ENCODE measurements at places on chromosomes 7 and 10.

DNA sequence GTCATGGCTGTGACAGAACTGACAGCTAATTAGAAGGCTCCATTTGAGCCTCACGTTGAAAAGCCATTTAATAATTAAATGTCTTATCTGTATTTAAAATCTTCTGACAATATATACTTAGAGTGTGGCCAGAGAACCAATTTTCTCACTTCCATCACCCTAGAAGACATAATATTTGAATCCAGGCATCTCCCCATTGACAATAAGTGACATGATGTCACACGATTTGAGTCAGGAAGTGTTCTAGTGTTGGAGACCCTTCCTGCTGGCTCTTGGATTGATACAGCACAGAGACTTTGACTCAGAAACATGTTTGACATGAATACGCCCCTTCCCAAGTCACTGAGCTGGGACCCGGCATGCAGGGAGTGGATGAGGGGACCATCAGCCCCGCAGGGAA lies 85.9 kb downstream of the SLIT1 start:
- DNase-seq = no peak

DNA sequence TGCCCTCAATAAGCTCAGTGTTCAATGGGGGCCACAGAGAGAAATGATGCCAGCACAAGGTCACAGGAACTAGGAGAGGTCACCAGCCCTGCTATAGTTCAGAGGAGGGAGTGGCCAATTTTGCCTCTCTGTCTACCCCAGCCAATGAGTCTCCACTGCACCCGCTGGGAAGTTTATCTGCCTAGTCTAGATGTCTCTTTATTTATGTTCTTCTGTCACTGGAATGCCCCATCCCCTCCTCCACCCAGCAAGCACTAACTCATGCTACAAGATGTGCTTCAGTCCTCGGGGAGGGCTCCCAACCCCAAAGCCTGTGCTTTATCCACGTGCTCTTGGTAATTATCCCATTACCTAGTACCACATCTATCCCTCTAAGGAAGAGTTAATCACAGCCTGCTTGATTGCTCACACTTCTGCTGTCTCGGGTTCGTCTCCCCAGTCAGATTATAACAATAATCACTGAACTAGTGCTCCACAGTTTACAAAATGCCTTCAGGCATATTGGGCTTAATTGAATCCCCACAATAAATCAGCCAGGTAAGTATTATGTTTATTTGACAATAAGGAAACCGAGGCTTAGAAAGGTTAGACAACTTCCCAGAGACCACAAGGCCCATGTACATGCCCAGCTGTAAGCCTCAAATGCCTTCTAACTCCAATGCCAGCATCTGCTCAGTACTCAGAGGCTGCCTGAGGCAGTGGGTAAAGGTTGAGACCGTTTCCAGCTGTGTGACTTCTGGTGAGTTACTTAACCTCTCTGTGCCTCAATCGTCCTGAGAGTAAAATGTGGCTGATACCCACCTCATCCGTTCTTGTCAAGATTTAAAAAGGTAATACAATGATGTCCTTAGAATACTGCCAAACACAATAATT lies 3.9 kb downstream of the HIP1 start:
- DNase-seq = no peak

GRCh38 chr10:117619223-117619622 lies 76.7 kb downstream of the EMX2 start:
- no peak for DNase-seq

DNA sequence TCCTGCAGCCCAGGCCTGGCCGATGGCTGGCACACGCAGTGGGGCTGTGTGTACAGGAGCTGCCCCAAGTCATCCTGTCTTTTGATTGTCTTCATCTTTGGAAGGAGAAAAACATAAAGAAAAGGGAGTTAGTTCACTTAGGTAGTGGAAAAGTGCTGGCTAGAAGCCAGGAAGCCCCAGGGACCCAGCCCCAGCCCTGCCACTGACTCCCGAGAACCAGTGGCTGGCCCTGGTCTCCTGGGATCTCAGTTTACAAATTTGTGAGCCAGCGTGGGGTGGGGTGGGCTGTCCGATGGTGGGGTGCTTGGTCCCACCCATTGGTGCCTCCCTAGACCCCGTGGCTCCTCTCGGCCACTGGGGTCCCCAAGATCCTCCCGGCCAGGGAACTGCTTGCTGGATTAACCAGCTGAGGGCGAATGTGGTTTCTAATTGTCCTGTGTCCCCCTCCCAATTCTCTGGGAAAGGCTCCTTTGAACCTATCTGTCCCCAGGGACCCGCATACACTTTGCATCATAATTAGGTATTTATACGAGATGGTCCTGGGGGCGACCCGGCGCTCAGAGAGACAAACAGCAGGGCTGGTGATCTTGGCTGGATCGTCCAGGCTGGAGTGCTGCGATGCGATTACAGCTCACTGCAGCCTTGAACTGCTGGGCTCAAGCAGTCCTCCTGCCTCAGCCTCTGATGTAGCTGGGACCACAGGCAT lies 16.3 kb upstream of the CHST12 start:
- no peak for DNase-seq

GRCh38 chr10:6399231-6399741 lies 180.8 kb downstream of the PRKCQ start:
- DNase-seq = no peak

GRCh38 chr7:45147858-45148652 lies 9.5 kb upstream of the RAMP3 start:
- no peak for DNase-seq

DNA sequence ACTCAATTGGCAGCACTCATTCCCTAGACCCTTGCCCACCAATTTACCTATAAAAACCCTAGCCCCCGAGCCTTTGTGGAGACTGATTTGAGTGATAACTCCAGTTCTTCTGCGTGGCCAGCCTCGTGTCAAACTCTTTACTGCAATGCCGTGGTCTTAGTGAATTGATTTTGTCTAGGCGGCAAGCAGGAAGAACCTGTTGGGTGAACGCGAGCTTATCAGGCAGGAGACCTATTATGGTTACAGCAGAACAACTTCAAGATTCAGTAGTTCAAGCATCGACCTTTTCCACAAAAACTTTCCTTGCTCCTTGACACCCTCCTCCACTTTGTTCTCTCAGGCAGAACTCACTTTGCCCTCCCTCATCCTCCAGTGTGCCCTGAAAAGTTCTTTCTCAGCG lies 12.2 kb downstream of the SSMEM1 start:
- DNase-seq = no peak

- no peak for DNase-seq
These were observed 4.4 kb downstream of the CD36 start for GRCh38 chr7:80642871-80643270.

GRCh38 chr10:129096065-129096984 lies 370.7 kb upstream of the MGMT start:
- no peak for DNase-seq

DNA sequence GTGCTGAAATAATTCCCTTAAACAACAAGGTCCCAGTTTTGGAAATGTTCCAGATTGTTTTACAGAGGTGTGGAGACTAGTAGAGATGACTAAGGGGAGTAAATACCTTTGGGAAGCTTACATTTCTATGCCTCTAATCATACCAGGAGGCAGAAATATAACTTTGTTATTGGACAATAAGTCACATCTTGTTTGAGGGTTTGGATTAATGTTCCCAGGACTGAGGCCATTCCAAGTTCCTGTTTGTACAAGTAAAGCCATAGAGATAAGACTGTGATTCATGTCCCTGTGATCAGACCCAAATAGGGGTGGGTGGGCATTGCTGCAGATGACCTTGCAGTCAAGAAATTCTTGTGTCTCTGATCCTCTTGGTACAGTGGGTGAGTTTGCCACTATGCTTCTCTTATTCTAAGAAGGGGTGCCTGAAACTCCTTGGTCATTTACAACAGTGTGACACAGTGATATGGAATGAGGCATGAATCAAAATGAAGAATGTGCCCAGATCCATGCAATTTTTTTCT lies 508.3 kb downstream of the SORCS3 start:
- DNase-seq = no peak

Data from GM13977 (cell line).